ENCODE measurements at places on chromosomes 5 and 9. TPM values are rescaled to one million over a fixed set of nuclear protein-coding genes. Genes with fewer than 3 reads are reported as not detected.

Gene PRUNE2
- total RNA-seq = 135 TPM

Gene CETN3
- 7.7 TPM for total RNA-seq

Gene C5orf58
- not detected for total RNA-seq

Gene LHFPL2
- total RNA-seq = 83.6 TPM

Gene ACTBL2
- total RNA-seq = 0.03 TPM
